ENCODE measurements at places on chromosomes 3 and 15.

GRCh38 chr15:70401709-70402108 is 304.0 kb upstream of the TLE3 start:
- DNase-seq = no peak

DNA sequence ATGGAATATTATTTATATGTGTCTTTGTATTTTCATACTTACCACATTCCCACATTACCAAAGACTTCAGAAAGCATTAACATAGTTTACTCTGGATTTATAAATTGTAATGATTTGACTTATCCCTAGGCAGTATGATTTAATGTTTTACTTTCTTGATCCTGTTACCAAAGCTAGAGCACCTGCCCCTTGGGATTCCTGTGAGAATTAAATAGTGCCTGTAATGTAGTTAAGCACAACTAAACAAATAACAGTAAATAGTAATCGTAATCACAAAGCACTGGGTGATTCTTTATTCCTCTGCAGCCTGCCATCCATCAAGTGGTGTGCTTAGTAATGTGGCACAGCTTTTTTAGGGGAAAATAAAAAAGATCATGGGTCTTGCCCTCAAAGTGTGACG is 39.1 kb downstream of the ATP2C1 start:
- DNase-seq = no peak

DNA sequence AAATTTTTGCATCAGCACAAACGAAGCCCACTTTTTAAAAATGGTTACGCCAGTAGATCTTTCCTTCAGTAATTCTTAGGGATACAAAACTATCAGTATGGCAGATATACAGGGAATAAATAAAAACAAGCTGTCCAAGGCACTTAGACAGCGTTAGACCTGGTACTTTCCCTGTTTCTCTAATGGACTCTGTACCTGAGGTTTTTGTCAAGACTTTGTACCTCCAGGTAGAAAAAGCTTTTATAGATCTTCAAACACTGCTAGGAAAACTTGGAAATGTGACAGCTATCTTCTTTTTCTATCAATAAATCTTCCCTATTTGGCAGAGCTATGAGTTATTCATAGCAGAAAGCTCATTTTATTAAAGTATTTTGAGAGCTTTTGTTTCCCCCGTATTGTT is 477.8 kb downstream of the MAGI1 start:
- DNase-seq = no peak

- DNase-seq = no peak
These were observed 6.4 kb upstream of the EXOG start for GRCh38 chr3:38489766-38490165.

DNA sequence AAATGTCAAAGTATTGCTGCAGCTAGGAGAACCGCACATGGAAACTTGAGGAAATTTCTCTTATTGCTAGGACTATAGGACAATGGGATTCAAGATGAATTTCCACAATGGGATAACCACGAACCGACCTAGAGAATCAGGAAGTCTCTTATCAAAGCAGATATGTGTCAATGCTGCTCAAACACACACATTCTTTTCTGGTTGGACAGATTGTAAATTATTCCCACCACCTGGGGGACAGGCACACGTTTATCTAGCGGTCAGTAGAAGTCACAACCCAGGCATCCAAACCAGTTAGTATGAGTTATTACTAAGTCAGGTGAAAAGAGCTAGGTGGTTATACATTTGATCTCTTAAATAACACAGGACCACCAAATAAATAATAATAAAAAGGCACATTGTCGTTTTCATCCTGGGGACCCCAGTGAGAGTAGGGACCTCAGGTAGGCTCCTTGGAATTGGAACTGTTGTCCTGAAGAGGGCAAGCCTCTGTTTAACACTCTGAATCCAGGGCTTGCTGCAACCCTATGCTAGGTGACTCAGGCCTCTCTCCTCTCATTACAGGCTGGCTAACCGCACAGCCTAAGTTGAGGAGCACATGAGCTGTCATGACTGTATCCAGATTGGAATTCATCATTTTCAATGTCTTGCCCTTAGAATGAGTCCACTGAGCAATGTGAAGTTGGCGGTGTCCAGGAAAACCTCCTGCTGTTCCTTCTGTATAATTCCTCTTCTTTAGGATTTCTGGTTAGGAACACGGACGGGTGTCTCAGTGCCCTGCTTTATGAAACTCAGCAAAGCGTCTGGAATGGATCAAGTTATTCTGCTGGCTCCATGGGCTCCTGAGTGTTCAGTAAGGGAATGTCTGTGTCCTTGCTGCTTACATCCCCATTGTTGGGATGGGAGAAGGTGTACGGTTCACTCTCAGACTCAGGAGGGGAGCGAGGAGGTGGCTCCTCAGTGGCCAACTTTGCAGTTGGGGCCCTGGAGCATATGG is 59.0 kb downstream of the CLEC3B start:
- DNase-seq = no peak

- DNase-seq = no peak
These were observed 43.0 kb upstream of the TLE3 start for GRCh38 chr15:70140543-70141375.

- DNase-seq = no peak
These were observed 500.9 kb downstream of the SOX2 start for GRCh38 chr3:182212479-182213076.

DNA sequence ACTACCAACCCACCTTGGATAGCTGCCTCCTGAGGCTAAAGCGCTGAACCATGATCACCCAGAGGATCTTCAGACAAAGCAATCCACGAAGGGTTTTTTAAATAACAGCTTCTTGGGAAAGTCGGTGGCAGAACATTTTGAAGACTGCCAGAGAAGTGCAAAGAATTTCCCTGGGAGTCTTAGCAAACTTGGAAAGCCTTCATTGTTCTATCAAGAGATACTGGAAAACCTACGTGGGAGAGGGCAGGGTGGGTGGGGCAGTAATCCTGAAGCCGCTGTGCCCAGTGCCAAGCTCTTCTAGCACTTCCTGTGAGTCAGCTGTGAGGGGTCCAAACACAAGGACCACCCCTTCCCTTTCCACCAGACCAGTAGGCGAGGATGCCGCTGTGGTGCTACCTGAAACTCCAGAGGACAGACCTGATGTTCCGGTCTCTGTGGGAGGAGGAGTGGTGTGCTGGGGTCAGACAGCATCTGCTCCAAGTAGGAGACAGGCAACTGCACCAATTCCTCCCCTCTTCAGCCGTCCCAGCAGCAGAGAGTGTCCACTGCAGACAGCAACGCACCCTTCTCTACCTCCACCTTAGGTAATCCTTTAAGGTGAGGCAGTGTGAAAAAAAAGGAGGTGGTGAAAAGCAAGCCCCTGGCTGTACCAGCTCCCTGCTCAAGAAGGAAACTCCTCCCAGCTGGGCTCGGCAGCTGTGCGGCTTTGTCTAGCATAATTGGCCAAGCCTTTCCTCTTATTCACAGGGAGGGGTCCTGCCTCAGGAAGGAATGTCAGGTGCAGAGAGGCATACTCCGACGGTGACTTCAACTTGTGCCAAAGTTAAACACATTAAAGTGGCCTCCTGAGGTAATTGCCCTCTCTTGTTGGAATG is 99.0 kb downstream of the TMCC1 start:
- DNase-seq = peak; percentile 16

DNA sequence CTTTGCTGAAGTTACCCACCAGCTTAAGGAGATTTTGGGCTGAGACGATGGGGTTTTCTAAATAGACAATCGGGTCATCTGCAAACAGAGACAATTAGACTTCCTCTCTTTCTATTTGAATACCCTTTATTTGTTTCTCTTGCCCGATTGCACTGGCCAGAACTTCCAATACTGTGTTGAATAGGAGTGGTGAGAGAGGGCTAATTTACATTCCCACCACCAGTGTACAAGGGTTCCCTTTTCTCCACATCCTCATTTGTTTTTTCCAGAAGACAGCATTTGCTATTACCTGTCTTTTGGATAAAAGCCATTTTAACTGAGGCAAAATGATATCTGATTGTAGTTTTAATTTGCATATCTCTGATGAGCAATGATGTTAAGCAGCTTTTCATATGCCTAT is 329.9 kb upstream of the TPRG1 start:
- DNase-seq = no peak

GRCh38 chr3:125652349-125652748 is 57.1 kb upstream of the OSBPL11 start:
- no peak for DNase-seq

GRCh38 chr15:73368301-73369136 is at the start of gene HCN4:
Gene HCN4 (minus strand): TSS chr15:73368958. CDS start chr15:73368270, 688 bp downstream.
- DNase-seq = no peak

GRCh38 chr3:45055411-45056143 is 29.5 kb downstream of the CLEC3B start:
- no peak for DNase-seq

GRCh38 chr3:72591522-72592421 is 256.5 kb downstream of the SHQ1 start:
- no peak for DNase-seq

- DNase-seq = no peak
These were observed 16.8 kb downstream of the ATP10A start for GRCh38 chr15:25846377-25846776.

DNA sequence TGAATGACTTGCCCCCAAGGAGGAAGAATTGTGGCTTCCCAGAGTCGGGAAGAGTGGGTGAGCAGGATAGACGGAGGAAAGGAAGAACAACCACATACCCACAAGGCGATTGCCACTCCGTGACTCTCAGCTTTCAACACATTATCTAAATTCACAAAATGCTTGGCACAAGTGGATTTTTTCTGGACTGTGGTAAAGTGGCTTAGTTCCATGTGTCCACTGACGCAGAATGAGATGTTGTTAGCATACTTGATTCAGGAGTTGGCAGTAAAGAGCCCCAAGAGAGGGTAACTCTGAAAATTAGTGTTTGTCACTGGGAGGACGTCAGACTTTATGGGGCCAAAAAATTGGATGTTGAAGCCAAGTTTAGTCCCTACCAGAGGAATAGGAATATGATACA is 198.8 kb upstream of the CTNNB1 start:
- no peak for DNase-seq

DNA sequence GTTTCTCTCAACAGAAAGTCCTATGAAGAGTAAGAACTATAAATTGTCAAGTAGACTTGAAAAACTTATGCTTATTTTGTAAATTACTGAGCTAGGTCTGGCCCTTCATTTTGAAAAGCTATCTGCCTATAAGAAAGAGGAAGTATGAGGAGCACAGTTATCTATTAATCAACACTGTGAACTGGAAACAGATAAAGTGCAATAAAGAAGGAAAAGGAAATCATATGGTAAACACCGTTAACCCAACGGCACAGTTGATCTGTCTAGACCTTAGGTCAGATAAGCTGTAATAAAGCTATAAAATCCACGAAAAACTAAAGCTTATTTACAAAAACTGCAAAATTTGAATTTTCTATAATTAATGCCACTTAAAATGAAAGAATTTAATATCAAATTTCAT is 242.5 kb downstream of the ZBTB20 start:
- no peak for DNase-seq

DNA sequence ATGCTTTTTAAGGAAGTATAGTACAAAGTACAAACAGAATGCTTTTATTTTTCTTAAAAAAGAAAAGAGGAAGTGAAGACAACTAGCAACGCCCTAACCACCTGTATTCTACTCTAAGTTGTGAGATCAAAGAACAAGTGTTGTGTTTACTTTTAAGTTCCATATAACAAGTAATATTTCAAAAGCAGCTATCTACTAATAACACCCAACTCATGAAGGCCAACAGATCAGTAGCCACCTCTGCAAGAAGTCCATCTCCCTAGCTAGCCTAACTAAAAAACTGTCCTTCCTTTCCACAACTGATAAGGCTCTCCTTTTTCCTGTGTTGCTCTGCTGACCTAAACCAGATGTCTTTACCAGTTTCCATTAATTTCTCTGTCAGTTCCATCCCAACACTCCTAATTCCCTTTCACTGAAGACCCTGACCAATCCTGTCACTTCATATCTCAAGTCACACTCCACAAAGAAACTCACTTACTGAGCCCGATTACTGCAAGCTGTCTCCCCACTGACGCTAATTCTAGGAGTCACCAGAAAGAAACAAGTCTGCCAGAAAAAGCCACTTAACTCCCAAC is 26.9 kb downstream of the PHC3 start:
- DNase-seq = no peak

GRCh38 chr3:49007771-49008528 is 759 bp downstream of the WDR6 start:
- DNase-seq = no peak

DNA sequence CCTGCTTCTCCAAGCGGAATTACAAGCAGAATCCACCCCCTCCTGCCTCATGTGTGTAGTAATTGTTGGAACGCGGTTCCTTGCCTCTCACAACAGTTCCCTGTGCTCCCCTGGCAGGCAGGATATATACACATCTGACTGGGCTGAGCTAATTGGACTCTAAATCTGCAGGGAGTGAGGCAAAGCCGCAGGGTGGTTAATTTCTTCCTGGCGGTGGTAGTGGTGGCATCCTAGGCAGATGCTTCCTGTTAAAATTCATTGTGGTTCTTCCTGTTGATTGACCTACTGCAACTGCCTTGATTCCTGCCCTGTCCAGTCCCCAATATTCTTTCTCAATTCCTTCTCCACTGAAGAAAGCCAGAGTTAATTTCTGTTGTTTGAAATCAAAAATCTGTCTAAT is 202.9 kb upstream of the PROK2 start:
- DNase-seq = no peak

DNA sequence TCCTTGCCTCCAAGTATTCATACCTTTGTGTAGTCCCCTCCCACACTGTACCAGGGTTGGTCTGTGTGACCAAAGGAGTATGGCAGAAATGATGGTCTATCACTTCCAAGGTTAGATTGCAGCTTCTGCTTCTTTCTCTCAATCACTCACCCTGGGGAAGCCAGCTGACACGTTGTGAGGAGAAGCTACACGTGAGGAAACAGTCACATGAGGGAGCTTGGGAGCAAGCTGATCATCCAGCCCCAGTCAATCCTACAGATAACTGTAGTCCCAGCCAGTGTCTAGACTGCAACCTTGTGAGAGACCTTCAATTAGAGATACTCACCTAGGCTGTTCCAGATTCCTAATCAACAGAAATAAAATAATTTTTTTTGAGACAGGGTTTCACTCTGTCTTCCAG is 6.2 kb upstream of the ZNF774 start:
- DNase-seq = no peak

- DNase-seq = no peak
These were observed 18.1 kb upstream of the LEKR1 start for GRCh38 chr3:156808025-156808424.

DNA sequence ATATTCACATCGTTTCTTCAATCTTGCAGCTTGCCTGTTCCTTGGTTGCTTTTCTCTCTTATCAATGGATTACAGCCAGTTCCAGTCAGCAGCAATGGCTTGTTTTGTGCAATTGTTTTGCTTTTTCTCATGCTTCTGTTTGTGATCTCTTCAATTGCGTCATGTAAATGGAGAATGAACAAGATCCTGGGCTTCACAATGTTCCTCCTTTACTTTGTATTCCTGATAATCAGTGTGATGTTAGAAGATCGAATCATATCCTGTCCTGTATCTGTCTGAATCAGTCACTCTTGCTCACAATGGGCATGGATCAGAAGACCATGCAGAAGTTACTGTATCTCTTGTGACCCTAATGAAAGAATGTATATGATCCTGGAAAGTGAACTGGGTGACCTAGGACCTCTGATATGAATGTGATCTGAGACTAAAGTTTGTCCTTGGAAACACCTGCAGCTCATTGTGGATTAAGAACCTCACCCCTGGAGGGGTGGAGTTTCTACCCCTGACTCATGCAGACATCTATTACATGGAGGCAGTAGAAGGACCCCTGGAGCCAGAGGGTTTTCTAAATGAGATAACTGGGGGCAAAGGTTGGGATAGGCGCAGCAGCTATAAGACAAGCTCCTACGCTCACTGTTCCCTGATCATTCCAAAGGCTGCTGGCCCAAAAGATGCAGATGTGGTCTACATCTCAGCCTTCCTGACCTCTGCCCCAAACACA is 32.2 kb downstream of the SLC24A1 start:
- DNase-seq = no peak
